ENCODE measurements at places on chromosomes 2 and 18.

DNA sequence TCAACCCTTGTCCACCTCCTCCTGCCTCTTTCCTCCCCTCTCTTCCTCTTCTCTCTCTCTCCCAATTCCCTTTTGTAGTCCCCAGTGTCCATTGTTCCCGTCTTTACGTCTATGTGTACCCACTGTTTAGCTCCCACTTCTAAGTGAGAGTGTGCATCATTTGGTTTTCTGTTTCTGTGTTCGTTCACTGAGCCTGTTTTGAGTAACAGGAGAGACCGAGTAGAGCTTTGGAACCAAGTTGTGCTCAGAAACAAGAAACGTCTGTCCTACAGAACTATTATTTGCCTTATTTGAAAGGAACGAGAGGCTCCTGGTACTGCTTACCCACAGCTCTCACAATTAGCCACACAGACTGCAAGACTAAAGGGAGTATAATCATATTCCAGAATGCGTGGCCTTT lies 50.1 kb upstream of the MAPRE2 start:
- no peak for DNase-seq

DNA sequence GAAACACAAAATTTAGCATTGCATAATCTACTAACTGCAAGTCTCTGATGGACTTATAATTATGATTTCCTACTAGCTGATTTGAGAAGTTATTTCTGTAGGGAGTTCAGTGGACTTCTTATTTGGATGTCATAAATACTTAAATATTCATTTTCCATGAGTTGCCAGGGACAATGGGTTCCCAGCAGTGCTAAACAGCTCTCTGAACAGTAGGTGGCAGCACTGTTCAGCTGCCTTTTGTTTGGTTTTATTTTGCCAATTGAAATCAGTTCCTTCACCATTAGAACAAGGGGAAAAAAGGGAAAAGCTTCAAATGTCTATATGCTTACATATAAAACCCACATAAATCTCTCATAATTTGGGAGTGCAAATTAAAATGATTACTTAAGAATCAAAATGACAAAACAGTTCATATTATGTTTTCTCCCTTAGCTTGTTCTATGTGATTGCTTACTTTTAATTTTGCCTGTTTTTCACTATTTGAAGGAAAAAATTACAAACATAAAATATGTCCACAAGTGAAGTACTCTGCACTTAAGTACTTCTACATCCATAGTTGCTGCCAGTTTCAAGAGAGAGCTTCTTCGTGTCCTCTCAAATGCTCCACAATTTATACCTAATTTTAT lies 898.9 kb downstream of the CPS1 start:
- DNase-seq, result no peak

DNA sequence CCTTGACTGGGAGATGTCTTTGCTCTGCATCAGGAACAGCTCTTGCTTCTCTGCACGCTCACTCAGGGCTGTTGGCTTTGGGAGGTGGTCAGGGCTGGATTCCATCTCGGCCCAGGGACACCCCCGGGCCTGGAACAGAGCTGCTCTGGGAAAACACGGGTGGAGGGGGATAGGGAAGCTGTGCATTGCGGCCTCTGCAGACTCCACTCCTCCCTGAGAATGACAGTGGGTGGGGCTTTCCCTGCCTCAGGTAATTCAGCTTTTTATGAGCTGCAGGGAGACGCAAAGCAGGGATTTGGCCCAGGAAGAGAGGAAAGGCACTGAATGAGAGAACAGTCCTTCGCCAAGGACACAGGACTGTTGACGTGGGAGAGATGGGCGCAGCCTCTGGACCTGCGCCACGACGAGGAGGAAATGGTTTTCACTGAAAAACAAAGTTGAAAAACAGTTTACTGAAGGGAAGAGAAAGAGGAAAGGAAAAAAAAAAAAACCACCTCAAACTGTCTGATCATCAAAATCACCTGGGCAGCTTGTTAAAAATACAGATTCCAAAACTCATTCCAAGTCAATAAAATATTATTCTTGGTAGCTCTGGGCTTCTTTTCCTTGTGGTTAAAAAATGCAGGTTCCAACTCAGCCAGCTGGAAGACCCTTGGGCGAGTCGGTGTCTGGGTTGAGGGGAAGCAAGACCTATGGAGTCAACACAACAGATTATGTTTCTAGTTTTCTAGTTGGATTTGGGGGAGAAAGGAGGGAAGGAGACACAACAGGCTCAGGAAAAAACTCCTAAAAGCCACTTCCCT lies 194.0 kb downstream of the ZFP36L2 start:
- DNase-seq, result no peak

- DNase-seq, result no peak
Observed at GRCh38 chr18:48306838-48307237, 102.3 kb downstream of the ZBTB7C start.

DNA sequence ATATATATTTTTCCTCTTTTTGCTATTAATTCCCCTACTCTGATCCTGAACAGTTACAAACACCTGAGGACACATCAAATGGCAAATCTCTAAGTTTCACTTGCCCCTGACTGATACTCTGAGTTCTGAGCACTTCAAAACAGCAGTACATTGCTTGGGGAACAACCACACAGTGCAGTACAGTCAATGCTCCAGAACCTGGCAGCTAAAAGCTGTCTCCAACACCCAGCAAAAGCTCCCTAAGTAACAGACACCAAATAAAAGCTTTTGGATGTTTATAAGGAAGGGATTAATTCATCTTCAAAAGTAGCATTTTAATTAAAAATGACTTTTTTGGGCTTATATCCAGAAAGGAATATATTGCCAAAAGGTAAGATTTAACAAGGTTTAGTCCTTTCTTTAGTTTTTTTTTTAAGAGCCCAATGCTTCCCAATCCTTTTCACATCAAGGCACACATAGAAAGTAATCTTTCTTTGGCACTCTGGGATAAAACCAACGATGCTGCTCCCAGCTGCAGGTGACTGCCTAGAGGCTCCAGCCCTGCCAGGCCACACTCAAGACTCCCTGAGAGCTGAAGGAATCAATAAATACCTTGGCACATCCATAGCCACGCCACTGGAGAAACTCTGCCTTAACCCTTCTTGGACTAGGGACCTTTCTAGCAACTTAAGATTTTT lies 164.9 kb upstream of the ZFP36L2 start:
- no peak for DNase-seq

- DNase-seq, result no peak
Observed at GRCh38 chr2:67845621-67846369, 217.0 kb downstream of the C1D start.

DNA sequence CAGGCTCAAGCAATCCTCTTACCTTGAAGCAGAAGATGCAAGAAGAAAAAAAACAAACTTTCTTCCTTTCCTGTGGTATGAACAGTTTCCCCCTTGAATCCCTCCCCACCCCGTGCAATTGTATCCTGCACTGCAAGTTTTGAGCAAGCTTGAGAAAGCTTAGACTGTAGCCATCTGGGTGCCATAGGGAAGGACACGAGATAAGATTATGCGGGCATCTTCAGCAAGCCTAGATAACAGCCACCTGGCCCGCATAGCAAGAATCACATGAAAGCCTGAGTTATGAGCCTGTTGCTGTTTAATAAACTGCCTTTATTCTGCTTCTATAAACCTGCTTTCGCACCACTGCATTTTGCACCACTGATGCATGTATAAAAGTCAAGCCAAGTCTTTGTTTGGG lies 27.3 kb upstream of the CDCA7 start:
- DNase-seq, result no peak

DNA sequence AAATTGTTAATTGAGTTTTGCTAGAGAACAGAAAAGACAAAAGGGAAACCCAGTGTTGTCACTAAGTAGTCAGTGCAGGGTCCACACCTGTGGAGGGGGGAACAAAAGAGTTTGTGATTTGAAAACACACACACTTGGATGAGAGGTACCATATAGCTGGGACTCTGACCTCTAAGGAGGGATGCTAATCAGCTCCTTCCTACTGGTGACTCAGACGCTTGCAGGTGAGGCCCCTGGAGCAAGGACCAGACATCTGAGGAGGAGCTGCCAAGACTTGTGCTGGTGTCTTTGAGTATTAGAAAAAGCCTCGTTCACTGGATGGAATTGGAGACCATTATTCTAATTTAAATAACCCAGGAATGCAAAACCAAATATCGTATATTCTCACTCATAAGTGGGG lies 146.4 kb upstream of the MAP2 start:
- no peak for DNase-seq

GRCh38 chr2:18396329-18397010 lies 164.0 kb downstream of the RDH14 start:
- no peak for DNase-seq

GRCh38 chr18:7535436-7536205 lies 31.5 kb upstream of the PTPRM start:
- DNase-seq, result no peak

DNA sequence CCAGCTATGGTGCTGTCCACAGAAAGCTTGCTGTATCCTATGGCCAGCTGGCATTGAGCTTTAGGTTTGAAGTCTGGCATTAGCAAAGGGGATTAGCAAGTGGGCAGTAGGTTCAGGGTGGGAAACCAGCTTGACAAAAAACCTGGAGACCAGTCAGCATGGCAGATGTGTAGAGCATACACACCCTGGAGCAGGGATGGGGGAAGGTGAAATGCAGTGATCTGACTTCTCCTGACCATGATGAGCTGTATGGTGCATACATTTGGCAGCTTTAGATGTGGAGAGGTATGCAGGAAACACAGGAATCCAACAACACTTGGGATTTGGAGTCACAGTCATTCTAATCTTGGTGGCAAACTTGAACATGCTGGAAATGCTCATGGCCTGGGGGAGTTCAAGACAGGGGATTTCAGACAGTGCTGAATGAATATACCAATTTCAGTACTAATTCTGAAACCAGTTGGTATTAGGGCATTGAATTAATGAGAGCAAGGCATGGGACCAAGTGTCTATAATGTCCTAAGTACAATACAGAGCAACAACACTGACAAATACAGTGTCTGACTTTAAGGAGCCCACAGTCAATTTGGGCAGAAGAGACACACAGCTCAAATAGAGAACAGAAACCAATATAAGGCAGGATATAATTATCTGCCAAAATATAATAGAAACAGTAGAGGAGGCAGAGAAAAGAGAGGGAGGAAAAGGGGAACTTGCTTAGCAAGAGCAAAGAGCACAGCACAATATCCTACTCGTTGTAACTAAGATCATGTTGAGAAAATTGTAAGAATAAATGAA lies 11.8 kb downstream of the ARHGAP15 start:
- no peak for DNase-seq

DNA sequence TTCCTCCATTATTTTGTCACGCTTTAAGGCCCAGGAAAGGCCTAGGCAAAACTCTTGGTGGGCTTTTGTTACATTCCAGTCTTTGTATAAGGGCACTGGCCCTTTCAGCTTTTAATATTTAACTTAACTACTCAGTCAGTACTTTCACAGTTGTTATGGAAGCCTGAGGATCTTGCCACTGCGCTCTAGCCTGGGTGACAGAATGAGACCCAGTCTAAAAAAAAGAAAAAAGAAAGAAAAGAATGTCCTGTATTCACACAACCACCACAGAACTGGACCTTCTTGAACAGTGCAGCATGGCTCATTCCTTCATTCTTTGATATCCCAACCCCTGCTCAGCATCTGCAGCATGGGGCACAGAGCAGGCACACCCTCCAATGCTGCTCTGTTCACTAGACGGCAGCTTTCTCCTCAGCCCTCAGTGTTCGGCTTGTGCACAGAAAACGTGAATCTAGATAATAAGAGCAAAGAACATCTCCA lies 93.4 kb upstream of the MSH2 start:
- DNase-seq, result no peak

DNA sequence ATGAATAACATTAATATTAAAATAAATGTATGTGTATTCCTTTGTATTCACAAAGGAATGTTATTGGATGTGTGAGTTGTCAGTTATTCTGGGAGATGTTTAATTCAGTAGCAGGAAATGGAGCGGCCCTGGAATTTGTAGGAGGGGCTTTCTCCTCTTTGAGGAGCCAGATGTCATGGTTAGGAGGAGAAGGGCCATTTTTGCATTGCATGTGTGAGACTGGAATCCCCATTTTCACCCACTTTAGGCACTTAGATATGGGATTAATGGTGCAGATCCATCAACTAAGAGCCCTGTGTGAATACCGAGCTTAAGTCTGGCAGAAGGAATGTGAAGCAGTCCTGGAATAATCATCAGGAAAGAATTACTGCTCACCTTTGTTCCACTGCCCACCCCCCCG lies 439.2 kb downstream of the PARD3B start:
- DNase-seq, result no peak

- no peak for DNase-seq
Observed at GRCh38 chr18:154151-154550, 4.2 kb upstream of the USP14 start.

GRCh38 chr2:68316111-68316510 lies 3.6 kb downstream of the CNRIP1 start:
- DNase-seq, result no peak
